Fibroblast of the conjunctiva (primary cell): ENCODE measurements at places on chromosomes 6 and 20.

- DNase-seq: no peak
Observed at GRCh38 chr20:23161244-23161891, 75.2 kb upstream of the CD93 start.

GRCh38 chr6:31794294-31794865 lies 1.2 kb downstream of the VARS1 start:
- DNase-seq: peak; percentile 22

GRCh38 chr6:134584847-134585516 lies 267.1 kb upstream of the SGK1 start:
- no peak for DNase-seq

- no peak for DNase-seq
Observed at GRCh38 chr6:31096656-31097055, 15.7 kb downstream of the C6orf15 start.

GRCh38 chr20:63877755-63878470 lies 12.8 kb downstream of the TPD52L2 start:
- no peak for DNase-seq

DNA sequence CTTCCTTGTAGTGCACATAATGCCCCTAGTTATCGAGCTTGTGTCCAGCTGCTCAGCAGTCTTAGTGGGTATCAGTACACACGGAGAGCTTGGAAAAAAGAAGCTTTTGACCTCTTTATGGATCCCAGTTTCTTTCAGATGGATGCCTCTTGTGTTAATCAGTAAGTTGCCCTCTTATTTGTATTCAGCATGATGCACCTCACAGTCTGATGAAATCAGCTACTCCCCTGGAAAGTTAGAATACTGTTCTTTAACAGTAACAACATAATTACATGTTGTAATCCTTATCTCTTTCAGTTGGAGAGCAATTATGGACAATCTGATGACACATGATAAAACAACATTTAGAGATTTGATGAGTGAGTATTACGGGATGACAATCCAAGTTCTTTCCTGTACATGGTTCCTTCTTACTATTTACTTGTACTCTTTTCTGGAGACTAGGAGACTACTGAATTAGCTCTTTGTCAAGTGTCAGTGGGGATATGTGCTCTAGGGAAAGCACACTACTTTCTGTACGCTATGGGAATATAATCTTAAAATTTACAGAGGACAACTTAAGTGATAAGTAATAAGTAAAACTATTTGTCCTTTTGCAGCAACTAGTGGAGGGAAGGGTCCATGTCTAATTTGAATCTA lies 39.1 kb downstream of the PGM3 start:
- no peak for DNase-seq

- DNase-seq: no peak
Observed at GRCh38 chr6:163148451-163149278, 265.9 kb upstream of the QKI start.

GRCh38 chr6:28064272-28064671 lies 16.1 kb upstream of the ZNF165 start:
- no peak for DNase-seq

GRCh38 chr6:130575557-130575956 lies 209.7 kb downstream of the TMEM200A start:
- DNase-seq: no peak

DNA sequence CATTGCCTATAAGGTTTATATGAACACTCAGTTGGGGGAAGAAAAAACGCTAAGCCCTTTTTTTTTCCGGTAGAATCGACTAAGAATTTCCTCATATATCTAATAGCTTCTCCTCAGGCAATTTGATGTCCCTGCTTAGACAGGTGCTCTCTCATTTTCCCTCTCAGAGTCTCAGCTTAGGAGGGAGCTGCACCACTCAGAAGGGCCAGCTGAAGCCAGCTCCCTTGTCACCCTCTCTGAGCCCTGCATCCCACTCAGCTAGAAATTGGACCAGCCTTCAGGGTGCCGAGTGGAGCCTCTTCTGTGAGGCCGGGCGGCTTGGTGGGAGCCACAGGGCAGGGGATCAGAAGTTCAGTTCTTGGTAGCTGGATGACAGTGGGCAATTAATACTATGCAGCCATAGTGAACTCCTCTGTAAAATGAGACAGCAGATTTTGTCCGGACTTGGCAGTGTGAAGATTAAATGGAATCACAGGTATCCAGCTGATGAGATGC lies 368.5 kb downstream of the MAFB start:
- DNase-seq: no peak

- no peak for DNase-seq
Observed at GRCh38 chr6:41939176-41939847, 2.3 kb downstream of the CCND3 start.

- DNase-seq: no peak
Observed at GRCh38 chr6:39173270-39173669, 56.0 kb downstream of the KCNK5 start.

GRCh38 chr6:52364480-52365166 lies 2.7 kb downstream of the PAQR8 start:
- no peak for DNase-seq

DNA sequence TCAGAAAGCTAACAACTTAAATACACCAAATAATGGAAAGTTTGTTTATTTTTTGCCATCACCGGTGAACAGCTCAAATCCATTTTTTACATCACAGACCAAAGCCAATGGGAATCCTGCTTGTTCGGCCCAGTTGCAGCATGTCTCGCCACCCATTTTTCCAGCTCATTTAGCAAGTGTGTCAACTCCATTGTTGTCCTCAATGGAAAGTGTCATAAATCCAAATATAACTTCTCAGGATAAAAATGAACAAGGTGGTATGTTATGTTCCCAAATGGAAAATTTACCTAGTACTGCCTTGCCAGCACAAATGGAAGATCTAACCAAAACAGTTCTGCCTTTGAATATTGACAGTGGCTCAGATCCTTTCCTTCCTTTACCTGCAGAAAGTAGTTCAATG lies 65.3 kb upstream of the SMIM8 start:
- no peak for DNase-seq

DNA sequence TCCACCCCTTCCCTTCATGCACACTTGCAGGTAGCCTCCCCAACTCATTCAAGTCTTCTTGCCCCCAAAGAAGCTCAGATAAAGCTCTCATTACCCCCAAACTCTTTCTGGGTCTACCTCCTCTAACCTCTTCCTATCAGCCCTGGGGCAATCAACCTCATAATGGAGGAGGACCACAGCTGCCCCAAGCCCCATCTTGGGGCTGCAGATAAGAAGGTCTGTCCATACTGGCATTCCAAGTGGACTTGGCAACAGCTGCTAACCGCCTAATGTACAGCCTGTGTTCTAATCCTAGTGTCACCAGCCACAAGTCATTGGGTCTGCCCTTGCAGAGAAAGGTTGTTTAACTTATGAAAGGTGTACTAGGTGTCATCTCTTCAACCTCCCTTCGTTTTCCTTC lies 107.4 kb upstream of the ADGRF1 start:
- no peak for DNase-seq

GRCh38 chr20:40156600-40157317 lies 532.3 kb downstream of the MAFB start:
- DNase-seq: no peak

DNA sequence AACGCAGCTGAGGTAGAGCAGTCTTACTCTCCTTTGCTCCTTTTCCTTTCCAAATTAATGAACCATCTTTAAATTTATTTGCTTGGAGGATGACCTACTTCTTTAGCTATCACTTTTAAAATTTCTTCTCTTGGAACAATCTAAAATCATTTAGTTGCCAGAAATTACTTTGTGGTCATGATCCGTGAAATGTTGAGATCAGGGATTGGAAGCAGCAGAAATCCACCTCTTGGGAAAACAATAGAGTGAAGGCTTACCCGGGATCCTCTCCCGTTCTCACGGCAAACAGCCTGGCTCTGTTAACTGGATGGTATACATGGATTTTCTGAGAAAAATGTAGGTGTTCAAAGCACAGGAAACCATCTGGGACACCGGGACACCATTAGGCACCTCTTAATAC lies 7.7 kb downstream of the AKAP12 start:
- DNase-seq: no peak

- DNase-seq: no peak
Observed at GRCh38 chr6:11833626-11834592, 55.3 kb upstream of the ADTRP start.

- no peak for DNase-seq
Observed at GRCh38 chr6:113208726-113209125, 648.4 kb upstream of the MARCKS start.

- no peak for DNase-seq
Observed at GRCh38 chr20:32805721-32806120, 14.0 kb upstream of the MAPRE1 start.

DNA sequence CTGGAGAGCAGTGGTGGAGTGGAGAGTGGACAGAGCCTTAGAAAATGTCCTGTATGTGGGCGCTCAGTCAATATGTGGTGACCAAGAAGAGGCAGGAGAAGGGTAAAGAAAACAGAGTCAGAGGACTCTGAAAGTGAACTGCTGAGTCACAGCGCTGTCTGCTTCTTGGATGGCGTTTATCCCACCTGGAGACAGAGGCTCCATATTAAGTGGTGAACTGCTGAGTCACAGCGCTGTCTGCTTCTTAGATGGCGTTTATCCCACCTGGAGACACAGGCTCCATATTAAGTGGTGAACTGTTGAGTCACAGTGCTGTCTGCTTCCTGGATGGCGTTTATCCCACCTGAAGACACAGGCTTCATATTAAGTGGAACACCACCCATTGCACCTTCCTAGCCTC lies 119.3 kb upstream of the RALGAPA2 start:
- DNase-seq: no peak

- no peak for DNase-seq
Observed at GRCh38 chr20:63290677-63291472, 2.1 kb upstream of the COL20A1 start.

GRCh38 chr6:11065436-11066202 lies 21.5 kb upstream of the ELOVL2 start:
- DNase-seq: no peak

DNA sequence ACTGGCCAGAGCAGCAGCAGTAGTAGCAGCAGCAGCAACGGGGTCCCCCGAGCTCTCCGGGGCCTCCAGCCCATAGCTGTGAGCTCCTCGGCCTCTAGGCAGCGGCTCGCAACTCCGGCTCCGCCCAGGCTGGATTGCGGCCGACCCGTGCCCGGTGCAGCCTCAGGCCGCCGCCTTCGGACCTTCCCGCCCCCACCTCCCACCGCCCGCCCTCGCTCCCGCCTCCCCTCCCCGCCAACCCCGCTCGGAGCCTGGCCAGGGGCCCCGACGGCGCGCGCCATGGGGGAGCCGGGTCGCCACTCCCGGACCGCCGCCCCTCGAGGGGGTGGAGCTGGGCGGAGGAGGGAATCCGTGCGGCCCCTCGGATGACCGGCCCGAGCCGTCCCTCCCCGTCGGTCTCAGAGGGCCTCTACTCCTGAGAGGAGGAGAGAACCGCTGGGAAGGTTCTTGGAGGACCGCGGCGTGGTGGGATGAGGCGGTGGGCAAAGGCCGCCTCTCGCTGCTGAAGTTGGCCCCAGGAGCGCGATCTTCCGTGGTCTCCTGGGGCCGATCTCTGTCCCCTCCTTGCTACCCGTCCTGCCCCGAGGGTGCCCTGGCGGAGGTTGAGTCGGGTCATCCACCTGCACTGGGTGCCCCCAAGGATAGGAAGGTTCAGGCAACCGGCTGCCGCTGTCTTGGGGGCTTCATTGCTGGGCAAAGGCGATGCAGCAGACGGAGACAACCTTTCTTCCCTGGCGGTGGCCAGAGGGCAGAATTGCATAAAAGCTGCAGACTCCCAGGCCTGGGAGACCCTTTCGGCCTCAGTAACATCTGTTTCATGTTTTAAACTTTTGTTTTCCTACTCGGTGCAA lies at the start of gene ADAM33:
Gene ADAM33, minus strand, starts transcription at position 80 of the 851 bp plus-strand sequence. Its CDS starts 6 bp downstream, at position 74.
- peak; percentile 61 for DNase-seq
